ENCODE measurements at places on chromosomes 11 and 22. TPM values are rescaled to one million over a fixed set of nuclear protein-coding genes. Genes with fewer than 3 reads are reported as not detected.

The SERHL2 gene
- total RNA-seq: 0.63 TPM

The HOATZ gene
- not detected for total RNA-seq

The MPZL3 gene
- 1.7 TPM for total RNA-seq

The UQCC3 gene
- total RNA-seq: 38.0 TPM

The OR51B4 gene
- 21.5 TPM for total RNA-seq

The TYR gene
- not detected for total RNA-seq

The MIAT gene
- total RNA-seq: 0.10 TPM

The KCNK7 gene
- total RNA-seq: not detected

The TRIM51 gene
- not detected for total RNA-seq

The GLYAT gene
- not detected for total RNA-seq

The SYT8 gene
- not detected for total RNA-seq

The MS4A12 gene
- total RNA-seq: not detected

The SCUBE2 gene
- 0.71 TPM for total RNA-seq

The NAV2 gene
- total RNA-seq: 1.9 TPM

The C1QTNF5 gene
- 1.8 TPM for total RNA-seq

The PGA5 gene
- not detected for total RNA-seq

The TSSK2 gene
- total RNA-seq: not detected

The GRAMD4 gene
- total RNA-seq: 13.3 TPM

The GPR83 gene
- not detected for total RNA-seq

The PHF21B gene
- 3.9 TPM for total RNA-seq

The TMEM45B gene
- not detected for total RNA-seq

The GLYATL1 gene
- 2.6 TPM for total RNA-seq

The NAP1L4 gene
- 113 TPM for total RNA-seq

The RAG2 gene
- total RNA-seq: not detected

The OR52K2 gene
- total RNA-seq: not detected

The DRD4 gene
- 0.50 TPM for total RNA-seq

The NXPE2 gene
- not detected for total RNA-seq

The RIN1 gene
- 44.2 TPM for total RNA-seq

The FDXACB1 gene
- 7.0 TPM for total RNA-seq

The C11orf68 gene
- 64.7 TPM for total RNA-seq

The MUC15 gene
- total RNA-seq: not detected

The OR52E8 gene
- not detected for total RNA-seq

The ACRV1 gene
- total RNA-seq: 0.10 TPM

The YPEL4 gene
- total RNA-seq: 0.84 TPM

The NELL1 gene
- not detected for total RNA-seq

The CDCA5 gene
- 78.4 TPM for total RNA-seq

The EXT2 gene
- total RNA-seq: 120 TPM

The KDM4E gene
- total RNA-seq: not detected

The KRTAP5-11 gene
- total RNA-seq: not detected

The SLC6A5 gene
- not detected for total RNA-seq

The POGLUT3 gene
- 40.0 TPM for total RNA-seq

The FUT4 gene
- total RNA-seq: 1.8 TPM
